ENCODE measurements at places on chromosomes 7 and 10.
A peak's percentile ranks its signal among the peaks of the same experiment; 100 is the strongest.

GRCh38 chr10:124087672-124088634, 5.4 kb downstream of the CHST15 start:
- DNase-seq: no peak

GRCh38 chr10:992467-992866, 4.2 kb downstream of the GTPBP4 start:
- DNase-seq: no peak

GRCh38 chr7:2256306-2257045, 14.4 kb downstream of the NUDT1 start:
- no peak for DNase-seq

- no peak for DNase-seq
Measured at GRCh38 chr10:58412502-58412961, 27.3 kb downstream of the TFAM start.

GRCh38 chr7:155450970-155451801, 6.7 kb upstream of the EN2 start:
- DNase-seq: no peak

- DNase-seq: peak; percentile 43
Measured at GRCh38 chr7:130063036-130063435, 7.3 kb upstream of the KLHDC10 start.

DNA sequence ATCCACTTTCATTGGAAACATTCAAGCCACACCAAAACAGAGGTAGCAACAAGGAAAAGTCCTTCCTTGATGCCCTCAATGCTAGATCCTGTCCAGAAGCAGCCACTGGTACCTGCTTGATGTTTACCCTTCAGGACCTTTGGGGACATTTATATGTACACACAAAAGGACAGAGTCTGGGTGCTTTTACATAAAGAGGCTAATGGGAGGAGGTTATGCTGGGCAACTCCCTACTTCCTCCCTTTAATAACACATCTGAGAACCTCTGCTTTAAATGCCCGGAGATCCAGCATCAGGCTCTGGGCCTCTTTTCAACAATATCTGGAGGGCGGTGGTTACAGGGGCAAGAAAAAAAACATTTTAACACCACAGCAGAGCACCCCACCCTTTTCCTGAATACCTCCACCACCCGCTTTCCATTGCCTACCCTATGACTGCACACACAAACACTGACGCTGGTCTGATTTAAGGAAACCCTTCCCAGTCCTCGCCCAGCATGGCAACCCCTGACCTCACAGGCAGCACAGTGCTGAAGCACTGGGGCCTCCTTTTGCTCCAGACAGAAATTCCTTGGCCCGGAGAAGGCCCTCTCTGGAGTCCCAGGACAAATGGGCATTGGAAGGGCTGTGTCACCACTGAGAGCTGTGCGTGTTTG, 39.3 kb upstream of the DUSP5 start:
- no peak for DNase-seq

DNA sequence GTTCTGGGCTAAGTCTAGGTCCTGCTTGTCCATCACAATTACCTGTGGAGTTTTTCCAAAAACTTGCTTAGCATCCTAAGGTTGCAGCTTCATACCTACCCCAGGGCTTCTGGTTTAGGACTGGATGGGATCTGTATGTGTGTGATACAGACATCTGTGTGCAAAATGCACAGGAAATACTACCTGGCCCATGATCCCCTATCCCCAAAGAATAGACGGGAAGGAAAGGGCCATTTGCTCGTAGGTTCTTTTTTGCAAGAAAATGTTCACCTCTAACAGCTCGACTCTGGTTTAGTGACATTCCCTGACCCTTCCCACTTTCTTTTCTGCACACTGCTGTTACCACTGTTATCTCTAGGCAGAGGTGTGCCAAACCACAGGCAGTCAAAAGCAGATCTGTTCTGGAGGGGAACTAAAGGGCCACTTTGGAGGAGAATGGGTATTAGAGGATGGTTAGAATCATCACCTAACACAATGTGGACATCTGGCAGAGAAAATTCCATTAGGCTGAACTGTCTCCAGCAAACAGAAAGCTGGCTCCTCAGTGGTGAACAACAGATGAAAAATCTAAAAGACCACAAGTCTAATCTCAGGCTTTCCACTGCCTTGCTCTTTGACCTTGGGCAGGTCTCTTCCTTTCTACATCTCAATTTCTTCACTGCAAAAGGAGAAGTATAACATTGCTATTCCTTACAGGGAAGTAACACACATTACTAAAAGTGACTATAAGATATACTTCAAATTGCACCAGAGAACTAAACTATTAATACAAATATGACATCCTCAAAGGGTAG, 107.4 kb downstream of the UBE2H start:
- DNase-seq: no peak

DNA sequence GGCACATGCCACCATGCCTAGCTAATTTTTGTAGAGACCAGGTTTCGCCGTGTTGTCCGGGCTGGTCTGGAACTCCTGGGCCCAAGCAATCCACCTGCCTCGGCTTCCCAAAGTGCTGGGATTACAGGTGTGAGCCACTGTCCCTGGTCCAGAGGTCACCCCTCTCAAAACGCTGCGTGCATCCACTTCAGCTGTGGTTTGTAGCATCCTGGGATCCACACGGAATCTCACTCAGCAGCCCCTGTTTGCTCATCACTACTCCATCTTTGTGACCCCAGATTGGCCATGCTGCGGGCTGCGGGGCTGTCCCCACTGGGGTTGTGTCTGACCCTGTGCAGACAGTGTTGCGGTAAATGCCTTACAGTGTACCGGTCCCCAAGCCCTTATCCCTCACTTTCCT, 3.5 kb downstream of the INPP5A start:
- no peak for DNase-seq

GRCh38 chr7:151038951-151039849, 9.1 kb upstream of the ASIC3 start:
- no peak for DNase-seq

DNA sequence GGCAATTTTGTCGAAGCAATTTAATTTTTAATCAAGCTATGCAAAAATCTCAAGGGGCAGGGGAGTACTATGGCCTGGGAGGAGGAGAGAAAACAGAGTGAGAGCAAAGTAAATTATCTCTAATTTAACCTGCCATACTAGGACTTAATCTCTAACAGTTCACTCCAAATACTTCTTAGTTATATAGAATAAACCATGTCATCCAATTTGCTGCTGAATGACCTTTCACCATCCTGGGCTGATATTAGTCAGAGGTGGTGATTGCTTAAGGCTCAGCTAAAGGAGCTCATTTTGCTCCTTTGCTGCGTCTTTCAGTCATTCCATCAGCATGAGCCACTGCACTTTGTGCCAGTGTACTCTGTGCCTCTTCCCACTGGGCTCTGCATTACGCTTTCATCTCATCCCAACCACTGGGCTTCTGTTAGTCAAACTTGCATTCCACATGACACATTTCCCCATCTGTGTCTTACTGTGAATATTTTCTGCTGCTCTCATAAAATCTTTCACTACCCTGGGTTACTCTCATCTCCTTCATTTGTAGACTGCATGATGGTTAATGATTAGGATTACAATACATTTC, 84.3 kb downstream of the CD36 start:
- no peak for DNase-seq

DNA sequence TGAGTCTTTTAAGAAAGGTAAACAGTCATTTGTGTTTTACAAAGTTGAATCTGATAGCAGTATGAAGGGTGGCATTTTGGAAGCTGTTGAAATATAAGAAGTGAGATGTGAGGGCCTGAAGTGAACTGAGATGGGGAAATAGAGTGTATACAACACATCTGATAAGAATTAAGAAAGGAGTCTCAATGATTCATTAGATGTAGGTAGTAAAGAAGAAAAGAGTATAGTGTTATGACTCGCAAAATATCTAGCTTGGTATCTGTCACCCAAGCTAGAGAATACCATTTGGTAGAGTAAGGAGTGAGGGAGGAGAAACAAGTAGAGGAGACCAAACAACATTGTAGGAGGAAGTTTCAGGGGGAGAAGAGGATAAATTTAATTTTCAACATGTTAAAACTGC, 5.3 kb downstream of the PTPN12 start:
- DNase-seq: no peak

DNA sequence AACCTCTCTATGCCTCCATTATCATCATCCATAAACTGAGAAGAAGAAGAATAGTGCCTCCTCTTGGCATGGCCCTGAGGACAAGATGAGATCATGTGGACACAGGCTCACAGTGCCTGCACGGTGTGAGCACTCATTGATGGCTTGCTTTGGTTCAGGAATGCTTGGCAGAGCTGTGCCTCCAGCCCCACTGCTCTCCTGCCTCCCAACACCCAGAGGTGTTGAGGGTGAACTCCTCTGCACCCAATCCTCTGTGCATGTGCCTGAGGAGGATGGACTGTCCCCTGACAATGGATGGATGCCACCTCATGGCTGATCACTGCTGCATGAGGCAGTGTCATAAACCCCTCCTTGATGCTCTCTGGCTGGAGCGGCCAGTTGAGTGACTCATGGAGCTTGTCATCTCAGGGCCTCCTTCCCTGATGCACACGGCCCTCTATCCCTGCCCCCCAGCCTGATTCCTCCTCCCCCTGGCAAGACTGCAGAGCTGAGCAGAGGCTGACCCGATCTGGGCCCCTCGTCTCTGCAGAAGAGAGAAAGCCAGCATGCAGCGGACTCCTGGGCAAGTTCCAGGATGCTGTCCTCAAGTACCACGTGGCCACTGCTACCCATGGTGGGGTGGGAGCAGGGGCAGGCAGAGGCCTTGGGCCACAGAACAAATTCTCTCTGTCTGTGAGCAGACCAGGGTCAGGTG, 136.3 kb downstream of the KCNMA1 start:
- DNase-seq: no peak

DNA sequence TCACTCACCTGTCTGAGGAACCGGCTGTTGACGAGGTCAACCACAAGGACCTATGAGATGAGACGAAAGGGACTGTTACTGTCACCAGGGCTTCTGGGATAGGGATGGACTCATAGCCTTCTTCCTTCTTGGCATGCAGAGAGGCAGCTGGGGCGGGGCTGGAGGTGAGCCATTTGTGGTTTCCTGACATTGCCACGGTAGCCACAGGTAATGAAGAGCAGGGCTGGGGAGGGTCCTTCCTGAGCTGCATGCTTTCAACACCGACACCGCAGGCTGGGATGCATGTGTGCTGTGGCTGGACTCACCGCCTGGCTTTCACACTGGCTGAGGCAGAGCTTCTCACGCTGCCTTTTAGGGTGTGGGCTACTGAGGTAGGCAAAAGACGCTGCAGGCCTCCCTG, 46.4 kb upstream of the MKRN1 start:
- no peak for DNase-seq

DNA sequence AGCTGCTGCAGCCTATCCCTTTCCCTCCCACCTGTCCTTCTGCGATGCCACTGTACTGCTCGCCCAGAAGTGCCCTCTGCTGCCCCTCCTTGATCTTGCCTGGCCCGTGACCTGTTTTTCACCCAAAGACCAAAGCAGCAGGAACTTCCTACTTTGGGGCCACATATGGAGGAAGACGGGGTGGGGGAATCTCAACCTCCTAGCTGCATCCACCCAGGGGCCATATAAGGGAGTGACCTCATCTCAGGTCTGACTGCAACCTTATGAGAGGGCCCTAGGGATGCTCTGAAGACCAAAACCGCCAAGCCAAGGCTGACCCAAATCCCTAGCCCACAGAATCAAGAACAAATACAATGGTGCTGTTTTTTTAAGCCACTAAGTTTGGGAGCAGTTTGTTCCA, 15.7 kb downstream of the PRKCQ start:
- DNase-seq: no peak

- DNase-seq: no peak
Measured at GRCh38 chr7:113548561-113548960, 370.2 kb downstream of the PPP1R3A start.

DNA sequence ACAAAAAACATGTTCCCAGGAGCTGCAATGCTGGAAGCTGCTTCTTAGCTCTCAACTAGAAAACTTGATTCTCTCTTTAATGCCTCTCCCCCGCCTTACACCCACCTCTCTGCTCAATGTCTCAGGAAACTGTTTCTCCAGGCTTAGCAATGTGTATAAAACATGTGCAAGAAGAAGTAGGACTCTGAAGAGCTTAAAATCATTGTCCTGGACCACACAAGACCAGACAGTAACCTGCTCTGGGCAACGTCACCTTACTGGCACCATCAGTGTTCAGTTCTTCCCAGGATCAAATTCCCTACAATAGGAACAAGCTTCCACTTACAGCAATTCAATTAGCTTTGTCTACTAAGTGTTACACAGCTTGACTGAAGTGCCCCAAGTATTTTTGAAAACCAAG, 104.9 kb downstream of the RAPGEF5 start:
- DNase-seq: no peak

GRCh38 chr7:81685270-81685868, 84.5 kb downstream of the HGF start:
- DNase-seq: no peak

GRCh38 chr7:23332910-23333612, 33.9 kb downstream of the MALSU1 start:
- no peak for DNase-seq

DNA sequence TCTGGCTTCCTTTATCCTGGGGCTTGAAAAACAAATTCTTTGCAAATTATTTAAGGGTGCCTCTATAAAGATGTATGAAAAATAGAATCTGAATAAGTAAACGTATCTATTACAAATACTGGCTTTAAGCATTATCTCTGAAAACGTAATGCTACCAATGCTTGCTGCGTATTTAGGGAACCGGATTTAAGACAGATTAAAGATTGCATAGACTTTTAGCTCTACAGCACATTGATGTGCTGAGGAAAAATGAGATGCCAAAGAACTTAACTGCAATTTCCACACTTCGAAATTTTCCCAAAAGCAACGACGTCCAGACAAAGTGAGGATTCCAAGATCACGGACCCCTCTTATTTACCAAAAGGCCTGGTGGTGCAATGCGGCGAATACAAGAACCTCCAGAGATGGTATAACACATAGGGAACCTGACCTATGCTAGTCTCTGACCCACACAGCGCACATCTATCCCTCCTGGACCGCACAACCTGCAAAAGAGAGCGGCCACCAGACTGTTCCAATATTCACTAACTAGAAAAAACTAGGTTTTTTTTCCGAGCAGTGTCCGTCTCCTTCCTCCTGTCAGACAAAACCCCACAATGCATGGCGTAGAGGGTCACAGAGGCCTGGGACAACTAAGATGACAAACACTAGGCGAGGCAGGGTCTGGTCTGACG, 34.3 kb upstream of the PHF14 start:
- DNase-seq: no peak

DNA sequence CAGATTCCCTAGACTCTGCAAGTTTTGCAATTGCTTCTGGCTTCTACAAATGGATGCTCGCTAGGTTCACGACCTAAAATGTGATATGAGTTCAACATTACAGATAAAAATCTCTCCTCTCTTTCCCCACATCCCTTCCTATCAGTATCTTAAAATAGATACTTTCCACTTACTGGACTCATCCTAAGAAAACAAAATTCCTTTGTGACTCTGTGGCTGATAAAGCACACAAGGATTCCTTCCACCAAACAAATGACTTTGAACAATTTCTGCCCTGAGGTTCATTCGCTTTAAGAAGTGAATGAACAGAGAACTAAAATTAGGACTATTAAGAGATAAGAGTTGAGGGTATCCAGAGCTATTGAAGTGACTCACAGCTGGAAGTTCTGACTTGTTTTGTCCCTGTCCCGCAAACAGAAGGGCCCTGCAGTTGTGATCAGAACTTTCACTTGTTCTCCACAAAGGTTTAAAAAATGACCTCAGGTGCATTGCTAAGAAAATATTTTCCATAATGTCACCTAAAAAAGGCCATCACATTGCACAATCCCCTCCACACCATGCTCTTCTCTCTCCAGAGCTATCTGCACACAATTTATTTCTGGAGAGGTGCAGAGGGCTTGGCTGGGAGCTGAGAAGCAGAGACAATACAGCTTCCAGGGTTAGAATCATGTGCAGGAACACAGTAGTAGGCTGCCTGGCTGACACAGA, 96.1 kb downstream of the PIP4K2A start:
- DNase-seq: no peak

GRCh38 chr10:129272176-129272575, 194.9 kb upstream of the MGMT start:
- no peak for DNase-seq

GRCh38 chr10:124381011-124381611, 37.6 kb downstream of the OAT start:
- no peak for DNase-seq
